ENCODE measurements at places on chromosomes 7 and 10. TPM values are rescaled to one million over a fixed set of nuclear protein-coding genes. Genes with fewer than 3 reads are reported as not detected.

GRCh38 chr7:36391436-36392198 is 2.0 kb downstream of the ANLN start:
- peak; percentile 29 for DNase-seq

GRCh38 chr7:102872460-102872859 is 40.3 kb upstream of the LRRC17 start:
- no peak for DNase-seq

DNA sequence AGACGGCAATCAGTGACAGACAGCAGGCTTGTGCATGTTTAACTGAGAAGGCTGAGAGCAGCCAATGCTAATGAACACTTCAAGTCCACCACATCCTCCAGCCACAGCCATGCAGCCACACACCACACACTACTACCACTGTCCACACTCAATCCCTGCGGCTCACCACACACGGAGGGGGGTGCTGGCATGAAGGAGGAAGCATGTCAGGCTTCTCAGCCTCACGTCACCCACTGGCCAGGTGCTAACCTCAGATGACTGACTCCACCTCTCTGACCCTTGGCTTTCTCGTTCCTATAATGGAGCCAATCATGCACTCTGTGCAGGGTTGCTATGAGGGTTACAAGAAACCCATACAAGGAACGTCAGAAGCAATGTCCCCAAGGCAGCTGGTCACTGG is 165.4 kb upstream of the RNF32 start:
- no peak for DNase-seq

- DNase-seq, result no peak
These were observed 1.6 kb downstream of the HOXA6 start for GRCh38 chr7:27145914-27146412.

DNA sequence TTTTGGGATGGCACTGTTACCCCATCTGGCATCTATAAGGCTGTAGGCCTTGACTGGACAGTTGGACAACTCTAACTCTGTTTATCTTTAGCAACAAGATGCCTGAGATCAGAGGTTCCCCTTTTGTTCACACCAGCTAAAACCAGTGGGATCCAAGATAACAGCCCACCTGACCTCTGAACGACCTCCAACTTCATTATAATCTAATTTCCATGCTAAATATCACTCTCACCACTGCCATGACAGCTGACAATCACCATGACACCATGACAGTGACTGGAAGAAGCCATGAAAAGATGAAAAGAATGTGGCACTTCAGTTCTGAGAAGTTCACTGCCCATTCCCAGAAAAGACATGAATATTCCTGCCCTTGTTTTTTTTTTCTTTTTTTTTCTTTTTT is 281.4 kb upstream of the TAC1 start:
- no peak for DNase-seq

DNA sequence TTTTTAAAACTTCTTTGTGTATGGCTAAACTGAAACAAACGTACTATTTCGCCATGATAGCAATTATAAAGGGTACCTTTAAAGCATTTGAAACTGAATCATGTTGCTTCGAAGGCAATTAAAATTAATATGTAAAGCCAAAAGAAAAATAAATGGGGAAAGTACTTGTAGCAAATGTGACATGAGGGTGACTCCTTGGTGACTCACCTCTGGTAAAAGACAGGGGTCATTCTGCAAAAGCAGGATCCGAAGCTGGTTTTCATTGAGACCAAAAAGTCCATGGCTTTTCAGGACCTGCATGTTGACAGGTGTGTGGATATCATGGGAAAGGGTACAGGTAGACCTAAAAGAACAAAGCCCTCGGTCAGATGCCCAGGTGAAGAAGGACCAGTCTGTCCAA is 1.5 kb downstream of the ZC3HAV1L start:
- DNase-seq, result no peak

DNA sequence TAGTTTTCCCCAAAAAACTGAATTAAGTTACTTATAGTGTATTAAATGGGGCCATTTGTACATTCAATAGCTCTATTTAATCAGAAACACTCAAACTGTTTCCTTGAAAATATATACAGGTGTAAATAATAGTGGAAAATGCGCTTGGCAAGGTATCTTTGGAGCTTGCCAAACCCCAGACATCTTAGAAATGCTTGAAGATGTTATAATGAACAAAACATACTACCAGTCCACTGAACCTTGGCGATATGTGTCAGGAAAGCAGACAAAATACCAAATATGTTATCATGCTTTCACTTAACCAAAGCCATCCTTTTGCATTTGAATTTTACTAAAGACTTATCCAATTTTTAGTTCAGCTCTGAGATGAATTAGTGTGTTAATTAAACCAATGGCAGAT is 352.7 kb upstream of the SEMA3A start:
- DNase-seq, result no peak

DNA sequence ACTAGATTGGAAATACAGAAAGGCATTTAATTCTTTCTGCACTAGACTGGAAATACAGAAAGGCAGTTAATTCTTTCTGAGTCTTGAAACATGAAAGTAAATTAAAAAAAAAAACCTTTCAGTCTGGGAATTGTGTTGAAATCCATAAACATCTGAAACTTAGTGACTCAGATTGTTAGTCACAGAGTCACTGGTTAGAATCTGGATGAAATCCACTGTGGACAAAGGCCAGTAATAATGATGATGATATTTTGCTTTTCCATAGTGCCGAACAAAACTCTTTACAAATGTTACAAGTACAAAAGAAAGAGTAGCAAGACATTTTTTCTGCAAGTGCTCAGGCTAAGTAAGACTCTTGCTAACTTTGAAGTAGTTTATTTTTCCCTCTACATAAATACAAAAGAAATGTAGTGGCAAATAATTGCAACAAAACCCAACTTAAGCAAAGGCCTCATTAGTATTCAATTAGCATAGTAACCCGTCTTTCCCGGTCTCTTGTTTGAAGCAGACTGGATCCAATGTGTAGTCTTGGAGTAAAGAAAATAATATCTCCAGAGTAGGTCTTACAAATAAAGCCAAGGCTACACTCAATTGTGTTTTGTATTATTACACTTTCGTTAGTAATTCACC is 5.8 kb upstream of the PRTFDC1 start:
- DNase-seq, result no peak

SCIN gene
- total RNA-seq, result 0.12 TPM

Data from activated CD4-positive, alpha-beta memory T cell treated with anti-CD3 and anti-CD28 coated beads for 36 hours (primary cell).